ENCODE measurements at places on chromosomes 12 and 14.

- DNase-seq: no peak
Observed at GRCh38 chr14:58430156-58430555, 2.6 kb downstream of the KIAA0586 start.

DNA sequence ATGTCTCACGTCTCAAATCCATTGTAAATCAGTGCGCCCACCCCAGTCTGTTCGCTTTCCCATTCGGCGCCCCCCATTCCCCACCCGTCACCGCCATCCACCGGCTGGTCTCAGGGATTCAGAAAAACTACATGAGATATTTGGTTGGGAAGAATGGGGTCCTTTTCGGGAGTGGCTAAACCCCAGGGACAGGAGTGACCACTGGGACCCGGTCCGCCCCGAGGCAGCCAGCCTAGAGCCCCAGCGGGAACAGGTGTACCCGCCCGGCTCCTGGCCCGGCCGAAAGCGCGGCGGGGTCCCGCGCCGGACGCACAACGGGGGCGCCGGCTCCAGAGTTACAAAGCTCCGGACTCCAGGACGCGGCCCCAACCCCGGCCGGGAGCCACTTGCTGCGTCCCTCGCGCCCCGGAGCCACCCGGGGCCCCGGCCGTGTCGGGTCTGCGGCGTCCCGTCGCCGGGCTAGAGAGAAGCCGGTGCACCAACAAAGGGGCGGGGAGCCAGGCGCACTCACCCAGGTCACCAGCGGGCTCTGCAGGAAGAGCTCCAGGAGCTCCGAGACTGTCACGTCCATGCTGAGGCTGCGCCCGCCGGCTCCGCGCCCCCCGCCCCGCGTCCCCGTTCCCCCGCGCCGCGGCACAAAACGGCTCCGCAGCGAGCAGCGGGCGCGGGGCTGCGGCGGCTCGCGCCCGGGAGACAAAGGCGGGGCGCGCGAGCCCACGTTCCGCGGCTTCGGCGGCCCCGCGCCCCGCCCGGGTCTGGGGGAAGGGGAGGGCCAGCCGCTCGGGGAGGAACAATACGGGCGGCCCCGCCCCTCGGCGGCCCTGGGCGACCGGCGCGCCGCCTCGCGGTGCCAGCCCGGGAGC, at the start of gene CCDC88C:
Gene CCDC88C, minus strand, starts transcription at position 701 of the 863 bp plus-strand sequence. Its CDS starts 130 bp downstream, at position 571.
- DNase-seq: peak; percentile 84

- peak; percentile 80 for DNase-seq
Observed at GRCh38 chr12:52006726-52007157, at the start of gene TAMALIN. Gene TAMALIN, plus strand, starts transcription at chr12:52006946. Its CDS starts 74 bp downstream, at chr12:52007020.

- no peak for DNase-seq
Observed at GRCh38 chr12:54251667-54252284, 28.1 kb downstream of the CBX5 start.

DNA sequence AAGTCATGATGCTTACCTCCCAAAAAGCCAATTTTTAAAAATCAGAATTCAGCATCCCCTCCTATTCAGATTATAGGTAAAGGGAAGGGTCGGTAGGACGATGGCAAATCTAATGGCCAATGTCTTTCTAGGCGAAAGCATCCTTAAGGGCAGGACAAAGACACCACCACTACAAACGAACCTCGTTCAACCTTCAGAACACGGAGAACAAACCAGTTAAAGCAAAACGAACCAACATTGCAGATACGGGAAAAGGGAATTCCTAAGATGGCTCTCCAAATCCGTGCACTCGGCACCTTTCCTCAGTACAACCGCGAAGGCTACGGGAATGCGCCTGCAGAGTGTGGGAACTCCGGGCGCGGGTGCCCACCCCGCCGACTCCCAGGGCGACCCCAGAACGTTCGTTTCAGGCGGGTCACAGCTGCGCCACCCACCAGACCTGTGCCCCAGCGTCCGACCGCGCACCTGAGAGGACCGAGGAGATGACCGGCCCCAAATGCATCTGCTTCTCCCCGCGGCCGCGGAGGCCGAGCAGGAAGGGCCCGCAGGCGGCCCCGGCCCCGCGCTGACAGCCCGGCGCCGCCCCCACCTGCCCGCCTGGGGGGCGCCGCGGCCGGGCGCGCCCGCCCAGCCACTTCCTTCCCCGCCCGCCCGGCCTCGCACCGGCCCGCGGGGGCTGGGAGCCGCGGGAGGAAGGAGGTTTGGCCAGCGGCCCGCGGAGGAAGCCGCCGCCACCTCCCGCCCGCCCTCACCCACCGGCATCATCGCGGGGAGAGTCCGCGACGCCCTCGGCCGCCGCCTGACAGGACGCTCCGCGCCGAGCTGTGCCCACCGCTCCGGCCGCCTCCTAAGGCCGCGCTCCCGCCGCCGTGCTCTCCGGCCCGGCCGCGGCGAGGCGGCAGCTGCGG, 578 bp downstream of the PPP1R13B start:
- DNase-seq: peak; percentile 6

DNA sequence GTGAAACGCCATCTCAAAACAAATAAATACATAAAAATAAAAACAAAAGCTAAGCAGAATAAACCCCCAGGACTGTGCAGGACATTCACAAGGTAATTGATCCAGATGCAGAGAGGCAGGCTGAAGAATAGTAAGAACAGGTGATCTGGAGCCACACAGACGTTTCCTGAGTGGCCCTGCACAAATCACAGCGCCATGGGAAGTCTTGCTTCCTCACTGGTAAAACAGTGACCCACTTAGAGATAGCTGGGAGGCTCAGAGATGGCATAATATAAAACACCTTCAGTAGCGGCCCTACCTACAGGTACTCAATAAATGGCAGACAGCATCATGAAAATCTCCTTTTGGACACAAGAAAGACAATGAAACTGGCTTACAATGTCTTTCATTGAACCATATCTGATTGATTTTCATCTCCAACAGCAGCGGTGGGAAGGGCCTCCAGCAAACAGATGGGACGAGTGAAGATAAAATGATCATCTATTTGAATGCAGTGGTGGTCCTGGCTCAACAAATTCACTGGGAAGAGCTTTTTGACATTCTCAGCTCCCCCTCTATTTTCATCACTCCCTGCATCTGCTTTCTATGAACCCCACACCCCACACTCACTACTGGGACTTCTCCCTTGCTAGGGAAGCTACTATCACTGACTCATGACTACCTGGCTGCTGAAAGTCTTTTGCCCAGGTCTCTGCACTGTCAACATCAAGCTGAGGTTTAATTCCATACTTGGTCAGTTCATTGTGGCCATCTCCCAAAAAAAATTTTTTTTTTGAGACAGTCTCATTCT, 63.9 kb downstream of the FOXN3 start:
- no peak for DNase-seq

GRCh38 chr12:108702595-108703320, 28.6 kb downstream of the CORO1C start:
- DNase-seq: no peak

- DNase-seq: no peak
Observed at GRCh38 chr12:64395739-64396138, 5.2 kb upstream of the C12orf56 start.

DNA sequence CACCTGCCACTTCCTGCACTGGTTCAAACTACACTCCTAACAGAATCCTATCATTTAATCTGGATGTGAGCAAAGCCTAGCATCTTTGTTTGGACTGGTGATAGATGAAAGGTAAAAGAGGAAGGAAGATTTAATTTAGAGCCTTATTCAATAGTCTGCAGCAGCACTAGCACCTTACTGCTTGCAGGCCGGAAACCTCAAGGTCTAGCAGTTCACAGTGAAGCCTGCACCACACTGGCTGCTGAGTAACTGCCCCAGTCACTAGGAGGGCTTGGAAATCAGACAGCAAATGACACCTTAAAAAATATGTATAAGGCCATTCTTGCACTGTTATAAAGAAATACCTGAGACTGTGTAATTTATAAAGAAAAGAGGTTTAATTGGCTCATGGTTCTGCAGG, 358.0 kb downstream of the DAD1 start:
- no peak for DNase-seq

GRCh38 chr14:92633724-92634123, 114.7 kb downstream of the LGMN start:
- no peak for DNase-seq

DNA sequence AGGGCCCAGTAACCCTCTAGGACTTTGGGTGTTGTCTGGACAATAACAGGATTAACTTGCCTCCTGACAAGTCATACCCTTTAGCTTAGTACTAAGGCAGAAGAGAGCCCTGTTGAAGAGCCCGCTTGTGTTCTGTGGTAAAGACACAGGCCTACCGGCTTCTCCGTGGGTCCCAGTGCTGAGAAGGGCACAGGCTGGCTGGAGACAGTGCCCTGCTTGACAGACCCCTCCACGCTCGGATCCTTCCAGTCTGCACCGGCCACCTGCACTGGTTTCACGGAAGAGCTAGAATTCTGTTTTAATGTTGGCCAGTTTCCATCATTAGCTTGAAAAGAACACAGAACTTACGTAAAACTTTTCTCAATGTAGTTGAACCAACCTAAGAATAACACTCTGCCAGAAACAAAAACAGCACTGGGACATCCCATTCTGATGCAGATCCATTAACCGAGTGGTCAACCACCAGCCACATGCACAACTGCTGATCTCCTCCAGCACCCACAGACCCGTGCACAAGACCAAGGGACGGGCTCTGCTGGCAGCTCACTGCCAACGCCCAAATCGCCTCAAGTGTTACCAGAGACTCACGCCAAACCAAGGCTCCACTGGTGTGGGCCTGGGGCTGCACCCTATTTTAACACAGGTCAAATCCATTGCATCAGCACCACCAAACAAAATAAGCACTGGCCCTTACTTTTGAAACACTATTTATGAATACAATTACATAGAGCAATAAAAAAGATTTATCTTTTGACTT, 27.1 kb downstream of the ZFYVE21 start:
- no peak for DNase-seq

DNA sequence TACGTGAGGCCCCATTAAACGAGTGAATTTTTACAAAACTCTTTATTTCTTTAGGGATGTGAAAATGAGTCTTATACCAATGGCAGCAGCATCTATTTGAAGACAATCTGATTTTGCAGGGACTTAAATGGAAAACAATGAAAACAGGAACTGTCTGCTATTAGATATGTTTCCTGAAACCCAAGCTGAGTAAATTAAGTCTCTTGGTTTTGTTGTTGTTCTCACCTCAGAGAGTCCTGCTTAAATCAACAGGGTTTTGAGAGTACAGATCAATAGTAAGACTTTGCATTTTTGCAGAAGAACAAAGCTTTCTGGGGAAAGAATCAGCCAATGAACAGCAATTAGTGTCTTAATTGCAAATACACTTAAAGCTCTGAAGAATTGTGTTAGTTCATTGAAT, 39.1 kb upstream of the LGR5 start:
- DNase-seq: no peak

GRCh38 chr12:123286652-123287373, 15.2 kb upstream of the CDK2AP1 start:
- DNase-seq: no peak

GRCh38 chr12:124044809-124045321, 71.8 kb downstream of the ZNF664 start:
- DNase-seq: no peak

GRCh38 chr12:5267603-5268423, 164.1 kb upstream of the NTF3 start:
- no peak for DNase-seq

GRCh38 chr12:113302886-113303640, 31.8 kb downstream of the SLC8B1 start:
- peak; percentile 9 for DNase-seq

- no peak for DNase-seq
Observed at GRCh38 chr12:84813780-84814663, 98.6 kb downstream of the SLC6A15 start.

- peak; percentile 71 for DNase-seq
Observed at GRCh38 chr12:122951979-122952892, 14.0 kb downstream of the ABCB9 start.

GRCh38 chr12:54374562-54375258, 9.8 kb downstream of the ZNF385A start:
- no peak for DNase-seq

DNA sequence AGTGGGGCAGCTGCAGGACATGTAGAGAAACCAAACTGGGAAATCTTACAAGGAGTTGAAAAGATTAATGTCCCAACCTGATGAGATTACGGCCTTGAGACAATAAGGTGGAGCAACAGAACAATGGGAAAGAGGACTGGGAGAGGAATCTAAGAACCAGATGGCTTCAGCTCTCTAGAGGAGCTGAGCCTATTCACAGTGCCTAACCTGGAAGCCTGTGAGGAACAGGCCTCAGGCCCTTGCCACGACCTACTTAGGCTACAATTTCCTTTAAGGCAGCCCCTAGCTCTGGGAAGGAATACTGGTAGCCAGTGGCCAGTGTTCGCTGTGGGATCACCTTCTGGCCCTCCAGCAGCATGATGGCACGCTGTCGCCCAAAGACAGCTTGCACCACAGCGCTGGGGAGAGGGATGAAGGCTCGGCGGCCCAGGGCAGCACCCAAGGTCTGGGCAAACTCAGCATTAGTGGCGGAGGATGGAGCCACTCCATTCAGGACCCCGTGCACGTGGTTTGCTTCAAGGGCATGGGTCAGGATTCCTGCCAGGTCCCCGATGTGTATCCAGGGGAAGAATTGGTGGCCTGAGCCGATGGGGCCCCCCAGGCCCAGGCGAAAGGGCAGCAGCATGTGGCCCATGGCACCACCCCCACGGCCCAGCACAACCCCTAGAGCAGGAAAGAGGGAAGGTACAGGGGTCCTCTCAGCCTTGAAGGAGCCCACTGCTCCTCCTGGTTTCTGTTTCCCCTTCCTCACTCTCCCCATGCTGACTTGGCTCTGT, 2.6 kb downstream of the SDR39U1 start:
- no peak for DNase-seq

- DNase-seq: no peak
Observed at GRCh38 chr12:92141591-92142121, 4.0 kb downstream of the BTG1 start.

DNA sequence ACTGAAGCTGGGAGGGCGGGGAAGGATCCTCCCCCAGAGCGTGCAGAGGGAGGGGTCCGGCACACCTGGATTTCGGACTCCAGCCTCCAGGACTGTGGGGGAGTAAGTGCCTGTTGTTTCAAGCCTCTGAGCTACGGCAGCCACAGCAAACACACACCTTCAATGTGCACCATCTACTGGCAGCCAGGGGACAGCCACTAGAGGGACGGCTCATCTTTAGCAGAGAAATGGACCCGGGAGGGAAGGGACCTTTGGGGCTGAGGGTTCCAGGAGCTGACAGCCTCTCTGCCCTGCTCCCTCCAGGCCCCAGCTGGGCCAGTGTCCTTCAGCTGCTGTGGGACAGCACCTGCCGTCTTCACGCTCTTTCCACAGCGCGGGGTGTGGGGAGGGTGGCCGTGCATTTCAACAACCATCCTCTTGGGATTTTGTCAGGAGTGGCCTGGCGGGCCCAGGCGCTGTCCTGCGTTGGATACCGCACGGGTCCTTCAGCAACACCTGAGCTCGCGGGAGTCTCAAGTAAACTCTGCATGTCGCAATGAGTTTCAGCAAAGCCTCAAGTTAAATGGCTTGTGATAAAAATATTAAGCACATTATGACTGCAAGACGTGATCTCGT, 209.2 kb upstream of the C14orf180 start:
- no peak for DNase-seq

- DNase-seq: peak; percentile 14
Observed at GRCh38 chr12:10363914-10364814, 25.7 kb downstream of the KLRK1 start.

Data from stimulated activated CD4-positive, alpha-beta T cell treated with anti-CD3 and anti-CD28 coated beads, Interleukin-4, amount 100 ng/mL, for 1 hour (primary cell).